Cardiac muscle cell (in vitro differentiated cells and primary cell): ENCODE measurements at places on chromosomes 16 and 17.

- no peak for DNase-seq
Observed at GRCh38 chr16:30746638-30747175, 1.5 kb upstream of the PHKG2 start.

GRCh38 chr17:32152130-32152529, 9.8 kb downstream of the RHOT1 start:
- no peak for DNase-seq

GRCh38 chr16:54341892-54342776, 55.5 kb upstream of the IRX3 start:
- DNase-seq, result peak; percentile 49

GRCh38 chr17:35726953-35727460, 4.4 kb upstream of the RASL10B start:
- no peak for DNase-seq

DNA sequence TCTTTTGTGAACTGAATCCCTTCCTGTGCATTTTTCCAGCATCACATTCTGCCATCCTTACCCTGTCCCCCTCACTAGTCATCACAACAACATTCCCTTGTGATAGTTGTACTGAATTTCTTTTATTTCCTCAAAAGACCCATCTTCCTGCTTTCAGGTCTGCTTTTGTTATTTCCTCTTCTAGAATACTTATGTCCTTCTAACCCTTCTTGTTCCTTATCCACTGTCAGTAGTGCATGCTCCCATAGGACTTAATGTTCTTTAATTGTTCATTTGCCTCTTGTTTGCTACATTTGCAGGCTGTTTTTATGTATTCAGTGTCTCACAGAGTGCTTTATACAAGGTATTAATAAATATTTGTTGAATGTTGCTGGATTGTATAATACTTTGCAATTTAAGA, 73.0 kb downstream of the BCAS3 start:
- DNase-seq, result no peak

DNA sequence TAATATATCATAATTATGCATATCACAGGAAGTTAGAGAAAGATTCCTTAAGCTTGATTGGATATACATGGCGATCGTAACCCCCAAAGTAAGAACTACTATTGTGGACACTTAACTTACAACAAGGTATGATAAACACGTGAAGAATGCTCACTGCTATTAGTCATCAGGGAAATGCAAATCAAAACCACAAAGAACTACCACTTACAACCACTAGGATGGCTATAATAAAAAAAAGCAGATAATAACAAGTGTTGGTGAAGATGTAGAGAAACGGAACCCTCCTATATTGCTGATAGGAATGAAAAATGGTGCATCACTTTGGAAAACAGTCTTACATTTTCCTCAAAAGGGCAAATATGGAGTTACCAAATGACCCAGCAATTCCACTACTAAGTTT, 265.9 kb downstream of the SLC39A11 start:
- no peak for DNase-seq

DNA sequence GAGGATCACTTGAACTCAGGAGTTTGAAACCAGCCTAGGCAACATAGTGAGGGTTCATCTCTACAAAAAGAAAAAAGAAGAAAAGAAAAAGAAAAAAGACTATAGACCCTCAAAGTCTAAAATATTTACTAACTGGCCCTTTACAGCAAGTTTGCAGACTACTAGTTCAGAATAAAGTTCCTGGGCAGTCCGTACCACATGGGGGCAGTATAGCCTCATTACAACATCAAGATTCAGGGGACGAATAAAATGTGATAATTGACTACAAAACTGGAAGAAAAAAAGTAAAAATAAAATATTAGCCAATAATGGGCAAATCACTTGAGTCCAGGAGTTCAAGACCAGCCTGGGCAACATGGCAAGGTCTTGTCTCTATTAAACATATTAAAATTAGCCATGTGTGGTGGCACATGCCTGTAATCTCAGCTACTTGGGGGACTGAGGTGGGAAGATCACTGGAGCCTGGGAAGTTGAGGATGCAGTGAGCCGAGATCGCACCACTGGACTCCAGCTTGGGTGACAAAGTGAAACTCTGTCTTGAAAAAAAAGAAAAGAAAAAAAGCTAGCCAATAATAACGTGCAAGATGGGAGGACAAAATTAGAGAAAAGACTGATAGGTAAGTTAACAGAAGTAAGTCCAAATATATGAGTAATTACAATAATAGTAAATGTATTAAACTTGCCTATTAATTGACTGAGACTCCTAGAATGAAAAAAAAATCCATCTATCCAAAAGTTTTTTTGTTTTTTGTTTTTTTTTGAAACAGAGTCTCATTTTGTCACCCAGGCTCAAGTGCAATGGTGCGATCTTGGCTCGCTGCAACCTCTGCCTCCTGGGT, 129.4 kb upstream of the SEC14L1 start:
- DNase-seq, result peak; percentile 58

DNA sequence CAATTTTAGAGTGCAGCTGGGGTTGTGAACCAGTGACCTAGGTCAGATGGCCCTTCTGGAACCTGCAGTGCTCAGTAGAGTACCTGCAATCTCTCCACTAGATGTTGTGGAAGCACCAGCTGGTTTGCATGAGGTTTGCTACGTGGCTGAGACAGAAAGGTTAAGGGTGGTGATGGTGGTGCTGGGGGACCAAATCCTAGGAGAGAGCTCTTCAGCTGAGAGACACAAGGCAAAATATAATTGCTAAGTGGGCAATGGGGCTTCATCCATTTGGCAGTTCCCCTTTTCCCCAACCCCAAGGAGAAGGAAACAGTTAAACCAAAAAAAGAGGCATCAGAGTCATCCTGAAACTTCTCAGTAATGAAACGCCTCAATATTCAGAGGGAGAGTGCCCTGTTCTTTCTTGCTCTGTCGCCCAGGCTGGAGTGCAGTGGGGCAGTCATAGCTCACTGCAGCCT, 13.9 kb downstream of the ITPRIPL2 start:
- no peak for DNase-seq

DNA sequence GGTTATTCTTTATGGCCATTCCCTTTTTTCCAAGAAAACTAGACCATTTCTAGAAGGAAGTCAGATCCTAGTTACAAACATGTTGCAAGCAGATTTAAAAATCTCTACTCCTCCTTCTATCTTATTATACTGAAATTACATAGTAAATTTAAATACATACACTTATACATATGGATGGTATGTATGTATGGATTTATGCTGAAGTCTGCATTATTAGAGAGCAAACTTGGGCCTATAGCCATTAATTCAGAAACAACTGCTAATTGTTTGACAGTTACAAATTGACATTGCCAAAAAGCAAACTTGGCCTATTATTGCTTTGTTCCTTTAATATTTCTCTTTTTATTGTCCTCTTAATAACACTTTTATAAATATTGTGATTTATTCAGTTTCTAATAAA, 67.1 kb downstream of the NFAT5 start:
- DNase-seq, result no peak

- DNase-seq, result no peak
Observed at GRCh38 chr16:23345237-23345636, 43.1 kb downstream of the SCNN1B start.

DNA sequence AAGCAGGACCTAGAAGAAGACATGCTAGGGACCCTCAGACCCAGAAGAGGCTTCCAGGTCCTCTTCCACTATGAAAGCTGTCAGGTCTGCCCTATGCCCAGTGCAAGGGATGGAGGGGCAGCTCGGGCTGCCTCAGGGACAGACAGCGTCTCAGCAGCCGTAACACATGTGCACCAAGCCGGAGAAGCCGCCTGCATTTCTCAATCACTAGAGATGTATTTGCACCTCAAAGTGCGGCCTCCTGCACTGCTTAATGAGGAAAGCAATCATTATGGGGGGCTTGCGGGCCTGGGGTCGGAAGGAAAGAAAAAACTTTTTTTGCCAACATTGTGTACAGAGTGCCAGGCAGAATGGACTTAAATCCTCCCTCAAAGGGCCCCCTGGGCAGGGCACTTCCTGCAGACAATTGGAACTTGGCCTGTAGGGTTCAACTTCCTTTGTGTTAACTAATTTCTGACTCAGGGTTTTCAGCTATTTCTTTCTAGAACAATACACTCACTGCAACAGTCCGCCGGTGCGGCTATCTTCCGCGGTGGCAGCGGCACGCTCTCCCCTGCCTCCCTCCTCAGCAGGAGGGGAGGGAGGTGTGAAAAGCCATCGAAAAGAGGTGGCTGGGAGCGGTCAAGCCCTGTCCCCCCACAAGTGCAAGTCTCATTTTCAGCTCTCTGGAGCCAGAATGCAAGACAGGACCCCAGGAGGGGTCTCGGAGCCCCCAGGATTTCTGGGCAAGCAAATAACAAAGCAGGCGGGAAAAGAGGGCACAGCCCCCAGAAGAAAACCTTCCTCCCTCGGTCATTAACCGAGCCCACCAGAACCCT, 101.2 kb downstream of the ZNF423 start:
- peak; percentile 62 for DNase-seq

DNA sequence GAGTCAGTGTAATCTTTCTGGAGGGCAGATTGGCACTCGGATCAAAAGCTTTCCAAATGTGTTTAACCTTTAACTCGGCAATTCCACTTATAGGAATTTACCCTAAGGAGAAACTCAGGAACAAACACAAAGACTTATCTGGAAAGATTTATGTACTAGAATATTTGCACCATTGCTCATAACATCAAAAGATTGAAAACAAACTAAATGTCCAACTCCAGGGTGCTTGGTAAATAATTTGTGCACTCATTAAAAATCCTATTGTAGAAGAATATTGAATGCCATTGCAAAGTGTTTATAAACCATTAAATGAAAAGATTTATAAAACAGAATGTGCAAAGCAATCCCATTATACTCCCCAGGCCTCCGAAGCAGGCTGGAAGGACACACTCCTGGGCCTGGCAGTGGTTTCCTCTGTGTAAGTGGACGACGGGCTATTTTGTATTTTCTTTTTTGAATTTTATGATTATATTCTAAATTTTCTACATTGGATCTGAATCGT, 18.7 kb upstream of the RBFOX3 start:
- no peak for DNase-seq

GRCh38 chr16:67548265-67549126, 13.8 kb upstream of the CTCF start:
- no peak for DNase-seq

DNA sequence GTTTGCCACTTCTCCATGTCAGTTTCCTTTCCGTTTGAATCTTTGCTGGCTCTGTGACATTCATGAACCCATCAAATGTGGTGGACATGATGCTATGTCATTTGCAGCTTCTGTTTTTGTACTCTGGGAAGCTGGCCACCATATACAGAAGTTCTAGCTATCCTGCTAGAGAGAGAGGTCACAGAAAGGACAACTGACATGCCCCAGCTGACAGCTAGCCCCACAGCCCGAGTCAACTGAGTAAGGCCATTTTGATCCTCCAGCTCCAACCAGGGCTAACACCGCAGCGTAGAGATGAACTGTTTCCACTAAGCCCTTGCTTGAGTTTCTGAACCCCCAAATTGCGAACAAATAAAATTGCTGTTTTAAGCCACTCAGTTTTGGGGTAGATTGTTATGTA, 33.8 kb downstream of the CCDC42 start:
- DNase-seq, result peak; percentile 42

- DNase-seq, result no peak
Observed at GRCh38 chr17:2262135-2262587, 41.4 kb downstream of the SMG6 start.

DNA sequence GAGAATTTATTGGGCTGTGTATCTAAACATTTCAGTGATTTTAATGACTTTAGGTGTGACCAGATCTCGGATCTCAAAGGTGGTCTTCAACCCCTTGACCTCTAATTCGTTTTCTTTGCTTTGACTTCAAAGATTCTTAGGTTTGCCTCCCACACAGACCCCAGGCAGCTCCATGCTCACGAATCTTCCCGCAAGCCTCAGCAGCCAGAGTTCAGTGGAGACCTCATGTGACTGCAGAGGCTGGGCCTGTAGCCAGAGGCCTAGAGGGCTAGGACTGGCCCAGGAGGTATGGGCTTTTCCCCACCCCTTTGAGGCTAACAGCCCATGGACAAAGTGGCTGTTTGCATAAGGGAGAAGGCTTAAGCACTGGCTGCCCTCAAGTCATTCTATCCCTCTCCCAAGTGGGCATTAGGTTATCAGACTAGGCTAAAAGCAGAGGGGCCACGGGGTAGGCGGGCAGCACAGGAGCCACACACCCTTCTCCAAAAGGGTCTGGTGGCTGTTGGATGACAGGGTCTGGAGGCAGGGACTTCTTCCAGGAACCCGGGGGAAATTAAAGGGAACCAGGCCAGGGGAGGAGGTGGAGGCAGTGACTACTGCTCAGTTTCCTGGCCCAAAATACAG, 3.0 kb downstream of the HIRIP3 start:
- no peak for DNase-seq

GRCh38 chr16:84520725-84521496, 16.5 kb upstream of the MEAK7 start:
- DNase-seq, result no peak

GRCh38 chr16:68090130-68090529, 5.0 kb downstream of the NFATC3 start:
- no peak for DNase-seq

GRCh38 chr16:79834720-79835119, 234.2 kb upstream of the MAF start:
- DNase-seq, result no peak

- peak; percentile 57 for DNase-seq
Observed at GRCh38 chr17:75478508-75478907, 22.1 kb downstream of the TMEM94 start.

DNA sequence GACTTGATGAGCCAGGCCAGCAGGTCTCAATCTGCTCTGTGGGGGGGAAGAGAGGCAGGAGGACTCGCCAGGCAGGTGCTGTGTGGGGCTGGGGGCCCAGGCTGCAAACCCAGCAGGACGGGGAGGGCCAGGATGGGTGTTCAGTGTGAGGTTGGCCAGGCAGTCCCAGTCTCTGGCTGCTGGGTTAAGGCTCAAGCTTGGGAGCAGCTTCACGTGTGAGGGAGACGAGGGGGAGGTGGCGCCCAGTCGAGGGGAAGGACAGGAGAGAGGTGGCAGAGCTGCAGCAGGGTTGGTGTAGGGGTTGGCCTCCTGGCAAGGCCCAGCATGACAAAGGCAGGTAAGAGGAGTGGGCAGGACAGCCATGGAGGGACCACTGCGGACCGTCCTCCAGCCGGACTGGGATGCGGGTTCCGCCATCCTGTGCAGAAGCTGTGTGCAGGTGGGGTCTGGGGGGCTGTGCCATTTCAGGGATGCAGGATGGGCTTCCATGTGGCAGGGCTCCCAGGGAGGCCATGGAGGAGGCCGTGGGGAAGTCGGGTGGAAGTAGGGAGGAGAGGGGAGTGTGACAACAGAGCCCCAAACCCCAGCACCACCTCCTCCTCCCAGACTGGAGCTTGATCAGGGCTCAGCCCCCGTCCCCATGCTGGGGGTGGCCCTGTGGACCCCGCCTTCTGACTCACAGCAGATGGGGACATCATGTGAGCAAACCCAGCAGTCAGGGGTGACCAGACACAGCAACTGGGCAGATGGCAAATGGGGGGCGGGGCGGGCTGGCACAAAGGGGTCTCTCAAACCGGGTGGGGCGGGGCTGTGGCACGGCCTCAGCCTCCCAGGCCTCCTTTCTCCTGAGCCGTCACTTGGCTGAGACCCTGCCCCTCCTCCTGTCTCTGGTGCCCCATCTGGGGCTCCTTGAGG, 2.8 kb downstream of the ADGRG1 start:
- DNase-seq, result no peak
